ENCODE measurements at places on chromosomes 5 and 9.

DNA sequence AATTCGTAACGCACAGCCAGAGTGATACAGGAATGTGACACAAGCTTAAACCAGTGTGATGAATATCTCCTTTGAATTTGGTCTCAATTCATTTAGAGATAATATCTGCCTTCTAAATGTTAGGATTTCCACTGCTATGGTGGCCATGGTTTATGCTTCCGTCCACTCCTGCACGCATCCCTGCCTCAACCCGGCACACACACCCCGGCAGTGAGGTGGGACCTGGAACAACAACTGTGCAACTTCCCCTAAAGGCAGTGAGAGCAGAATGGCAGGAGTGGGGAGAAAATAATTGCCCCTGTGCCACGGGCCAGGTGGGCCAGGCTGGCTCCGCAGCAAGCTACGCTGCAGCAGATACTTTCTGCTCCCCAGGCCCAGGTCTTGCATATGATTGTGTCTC is 72.6 kb upstream of the CPEB4 start:
- no peak for DNase-seq

- DNase-seq, result no peak
Observed at GRCh38 chr9:38339087-38339486, 53.4 kb upstream of the ALDH1B1 start.

DNA sequence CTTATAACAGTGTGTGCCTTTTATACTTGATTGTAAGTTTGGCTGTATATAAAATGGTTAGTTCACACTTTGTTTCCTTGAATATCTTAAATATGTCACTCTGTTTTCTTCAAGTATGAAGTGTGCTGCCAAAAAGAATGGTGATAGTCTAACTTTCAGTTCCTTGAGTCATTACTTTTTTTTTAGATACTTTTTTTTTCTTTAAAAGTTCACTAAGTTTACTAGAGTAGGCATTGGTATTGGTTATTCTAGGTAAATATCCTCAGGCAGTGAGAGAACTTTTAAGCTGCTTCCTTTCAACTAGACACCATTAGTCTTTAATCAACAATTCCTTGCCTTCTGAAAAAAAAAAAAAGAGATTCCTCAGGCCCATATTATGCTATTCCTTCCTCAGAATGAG is 41.9 kb downstream of the SPEF2 start:
- DNase-seq, result no peak

DNA sequence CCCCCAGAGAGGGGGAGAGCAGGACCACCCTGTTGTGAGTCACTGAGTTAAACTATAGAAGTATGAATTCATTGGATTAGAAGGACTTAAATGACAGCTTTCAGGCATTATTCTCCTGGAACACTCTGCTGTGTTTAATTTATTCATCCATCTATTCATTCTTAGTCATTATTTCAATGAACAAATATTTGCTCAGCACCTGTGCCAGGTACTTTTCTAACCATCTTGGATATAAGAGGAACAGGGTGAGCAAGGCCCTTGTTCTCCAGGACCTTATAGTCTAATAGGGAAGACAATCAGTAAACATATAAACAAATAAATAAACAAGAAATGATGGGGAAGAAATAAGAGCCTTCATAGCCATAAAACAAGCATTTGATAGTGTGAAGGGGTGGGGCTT is 483.9 kb upstream of the BRINP1 start:
- no peak for DNase-seq

GRCh38 chr5:73122875-73123810 is 2.8 kb downstream of the TMEM171 start:
- DNase-seq, result no peak

GRCh38 chr9:22134390-22134789 is 125.3 kb upstream of the CDKN2B start:
- no peak for DNase-seq

DNA sequence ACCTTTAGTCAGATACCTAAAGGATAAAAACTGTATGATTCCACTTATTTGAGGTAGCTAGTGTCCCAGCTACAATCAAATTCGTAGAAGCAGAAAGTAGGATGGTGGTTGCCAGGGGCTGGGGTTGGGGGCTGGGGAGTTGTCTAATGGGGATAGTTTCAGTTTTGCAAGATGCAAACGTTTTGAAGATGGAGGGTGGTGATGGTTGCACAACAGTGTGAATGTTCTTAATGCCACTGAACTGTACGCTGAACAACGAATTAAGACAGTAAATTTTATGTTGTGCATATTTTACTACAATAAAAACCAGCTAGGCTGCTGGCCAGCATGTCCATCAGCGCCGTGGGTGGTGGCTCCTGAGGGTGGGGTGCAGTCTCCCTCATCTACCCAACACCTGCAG is 137.8 kb downstream of the GADD45G start:
- no peak for DNase-seq

DNA sequence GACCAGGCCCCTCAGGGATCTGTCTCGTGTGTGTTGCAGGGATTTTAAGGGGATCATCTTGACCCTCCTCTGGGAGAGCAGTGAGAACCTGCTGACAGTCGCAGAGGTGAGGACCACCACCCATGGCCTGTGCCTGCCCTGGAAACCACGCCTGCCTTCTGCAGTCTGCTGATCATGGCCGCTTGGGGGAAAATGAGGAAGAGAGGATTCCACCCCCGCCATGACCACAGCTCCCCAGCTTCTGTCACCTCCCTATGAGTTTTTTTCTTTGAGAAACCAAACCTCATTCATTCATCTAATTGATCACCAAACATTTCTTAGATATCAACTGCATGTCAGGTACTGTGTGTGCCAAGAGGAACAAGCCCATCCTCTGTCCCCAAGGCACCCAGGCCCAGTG is 46.3 kb upstream of the TDRD7 start:
- DNase-seq, result no peak

- DNase-seq, result no peak
Observed at GRCh38 chr9:114196979-114197622, 41.8 kb downstream of the COL27A1 start.

DNA sequence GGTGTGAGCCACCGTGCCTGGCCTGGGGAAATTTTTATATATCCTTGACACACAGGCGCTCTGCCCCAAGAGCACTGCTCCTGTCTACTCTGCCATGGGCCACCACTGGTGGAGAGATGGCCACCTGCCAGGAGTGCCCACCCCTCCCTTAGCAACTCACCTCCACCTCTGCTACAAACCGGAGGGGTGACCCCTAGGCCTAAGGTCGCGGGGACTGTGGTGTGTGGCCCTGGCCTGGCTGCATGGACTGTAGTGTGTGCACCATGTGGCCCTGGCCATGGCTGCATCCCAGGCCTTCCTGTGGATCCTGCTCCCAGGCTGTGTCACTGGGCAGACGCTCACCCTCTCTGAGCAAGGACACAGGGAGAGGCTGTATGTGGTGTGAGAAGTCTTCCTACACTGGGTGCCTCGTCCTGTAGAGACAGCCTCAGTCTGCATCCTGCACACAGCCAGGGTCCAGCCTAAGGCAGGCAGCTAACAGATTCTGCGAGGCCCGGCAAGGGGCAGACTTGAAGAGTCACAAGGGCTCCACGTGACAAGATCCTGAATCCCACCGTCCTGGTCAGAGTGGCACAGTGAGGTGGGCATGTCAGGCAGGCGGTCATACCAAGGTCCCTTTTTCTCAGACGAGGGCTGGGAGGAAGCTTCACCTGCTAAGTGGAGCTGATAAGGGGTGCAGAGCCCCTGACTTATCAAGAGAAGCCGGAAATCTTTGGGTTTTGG is 10.3 kb downstream of the NINJ1 start:
- DNase-seq, result no peak

DNA sequence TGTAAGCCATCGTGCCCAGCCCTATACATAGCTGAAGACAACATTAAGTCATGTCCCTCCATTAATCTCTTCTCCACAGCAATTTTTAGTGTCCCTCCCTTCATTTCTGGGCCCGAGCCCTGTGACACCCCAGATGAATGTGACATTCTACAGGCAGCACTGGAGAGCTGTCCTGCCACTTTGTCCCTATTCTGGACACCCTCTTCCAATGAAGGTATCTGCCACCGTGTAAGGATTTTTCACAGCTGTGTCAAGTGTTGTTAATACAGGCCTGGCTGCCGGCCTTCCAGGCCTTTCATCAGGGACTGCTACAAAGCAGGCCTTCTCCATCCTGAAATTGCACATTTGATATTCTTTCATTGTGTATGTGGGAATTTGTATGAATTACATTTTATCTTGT is 62.0 kb upstream of the SLC28A3 start:
- DNase-seq, result no peak

DNA sequence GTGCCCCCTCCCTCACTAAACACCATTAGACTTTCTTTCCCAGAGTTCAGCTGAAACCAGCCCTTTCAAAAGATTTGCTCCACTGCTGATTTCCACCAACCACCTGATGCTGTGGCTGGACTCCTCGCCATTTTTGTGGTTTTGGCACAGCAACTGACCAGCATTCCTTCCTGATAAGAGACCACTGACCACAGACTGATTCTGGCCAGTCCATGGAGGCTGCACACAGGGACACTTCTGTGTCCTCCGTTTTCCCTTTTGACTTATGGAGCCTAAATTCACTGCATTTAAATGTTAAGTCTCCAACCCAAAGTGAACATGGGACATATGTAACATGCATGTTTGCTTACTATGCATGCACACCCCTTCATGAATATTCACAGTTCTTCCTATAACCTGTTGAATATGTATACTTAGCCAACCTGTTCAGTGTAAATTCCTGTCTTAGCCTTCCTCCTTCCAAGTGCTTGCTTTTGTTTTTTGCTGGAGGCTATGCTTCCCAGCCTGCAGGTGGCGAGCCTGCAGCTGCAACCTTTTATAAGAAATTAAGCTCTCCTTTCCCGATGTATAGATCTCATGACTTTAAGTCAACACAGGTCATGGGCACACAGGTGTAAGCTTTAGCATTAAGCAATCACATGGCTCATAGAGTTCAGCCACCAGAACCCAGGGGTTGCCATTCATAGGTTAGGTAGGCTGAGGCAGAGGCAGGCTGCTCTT is 78.7 kb downstream of the ACTL7B start:
- DNase-seq, result no peak

DNA sequence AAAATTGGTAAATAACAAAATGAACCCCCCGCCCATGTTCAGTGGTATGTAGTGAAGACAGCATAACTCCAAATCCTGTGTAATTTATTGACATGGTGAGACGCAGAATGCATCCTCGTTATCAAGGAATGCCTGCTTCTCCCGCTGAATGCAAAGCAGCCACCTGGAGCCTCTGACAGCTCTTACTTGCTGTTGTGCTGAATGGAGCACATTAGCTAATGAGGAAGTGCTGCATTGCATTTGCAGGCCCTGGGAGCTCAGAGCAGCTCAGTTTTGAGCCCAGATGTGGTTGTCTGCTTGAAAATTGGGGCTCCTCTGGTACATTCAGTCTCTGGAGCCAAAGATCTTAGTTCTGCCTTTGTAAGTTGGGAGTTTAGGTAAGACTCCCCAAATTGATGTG is 28.9 kb downstream of the PLAC8L1 start:
- no peak for DNase-seq

GRCh38 chr9:76558465-76558864 is 99.5 kb downstream of the GCNT1 start:
- no peak for DNase-seq

DNA sequence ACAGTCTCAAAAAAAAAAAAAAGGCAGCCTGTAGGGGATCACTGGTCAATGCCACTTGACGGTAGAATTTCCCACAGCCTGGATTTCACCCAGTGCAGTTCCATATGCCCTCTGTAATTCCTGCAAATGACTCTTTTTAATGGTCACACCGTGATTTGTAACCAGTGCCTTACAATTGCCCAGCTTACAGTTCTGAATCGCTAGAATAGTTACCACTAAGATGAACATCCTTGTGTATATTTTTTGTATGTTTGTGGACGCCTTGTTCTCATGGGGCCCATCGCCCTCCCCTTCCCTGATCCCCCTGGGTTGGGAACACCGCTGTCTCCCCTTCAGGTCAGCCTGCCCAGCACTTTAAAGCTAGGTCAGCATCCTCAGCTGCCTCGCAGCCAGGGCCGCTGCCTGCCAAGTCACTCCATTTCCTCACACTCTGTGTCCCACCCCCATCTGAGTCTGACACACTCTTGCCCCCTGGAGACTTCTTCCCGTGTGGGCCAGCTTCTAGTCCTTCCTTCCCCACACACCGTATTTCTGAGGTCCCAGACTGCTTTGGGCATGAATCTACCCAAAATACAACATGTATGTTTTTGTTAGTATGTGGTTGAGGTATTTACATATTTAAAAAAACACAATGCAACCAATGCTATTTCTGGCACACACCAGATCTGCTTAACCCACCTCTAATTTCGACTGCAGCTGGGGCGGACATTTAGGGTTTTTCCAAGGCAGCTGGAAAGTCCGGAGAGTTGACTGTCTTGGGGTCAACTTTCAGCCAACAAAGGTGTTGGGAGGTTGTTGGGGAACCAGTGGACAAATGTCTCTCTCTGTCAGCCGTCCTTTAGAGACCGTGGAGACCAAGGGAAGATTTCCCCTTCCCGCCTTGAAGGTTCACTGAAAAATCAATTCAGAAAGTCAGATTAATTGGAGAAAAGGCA is 120.5 kb upstream of the NEK6 start:
- DNase-seq, result no peak

DNA sequence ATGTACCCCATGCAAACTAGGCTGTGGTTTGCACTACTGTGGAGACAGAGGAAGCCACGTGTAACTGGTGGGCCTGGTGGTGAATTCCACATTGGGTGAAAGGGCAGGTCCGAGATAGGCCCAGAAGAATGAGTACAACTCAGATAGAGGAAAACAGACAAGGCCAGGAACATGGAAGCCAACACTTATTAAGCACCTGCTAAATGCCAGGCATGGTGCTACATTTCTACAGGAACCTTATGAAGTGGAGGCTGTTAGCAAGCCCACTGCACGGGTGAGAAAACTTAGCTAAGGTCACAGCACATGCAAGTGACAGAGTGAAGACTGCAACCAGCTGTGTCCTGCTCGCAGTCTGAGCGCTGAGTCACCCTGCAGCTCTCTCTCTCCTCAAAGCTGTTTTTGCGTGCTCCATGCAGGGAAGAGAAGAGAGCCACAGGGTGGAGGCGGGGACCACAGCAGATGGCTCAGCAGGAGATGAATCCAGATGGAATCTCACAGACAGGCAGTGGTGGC is 65.5 kb upstream of the SPTLC1 start:
- no peak for DNase-seq

GRCh38 chr9:967903-968641 is 8.4 kb upstream of the DMRT3 start:
- no peak for DNase-seq

DNA sequence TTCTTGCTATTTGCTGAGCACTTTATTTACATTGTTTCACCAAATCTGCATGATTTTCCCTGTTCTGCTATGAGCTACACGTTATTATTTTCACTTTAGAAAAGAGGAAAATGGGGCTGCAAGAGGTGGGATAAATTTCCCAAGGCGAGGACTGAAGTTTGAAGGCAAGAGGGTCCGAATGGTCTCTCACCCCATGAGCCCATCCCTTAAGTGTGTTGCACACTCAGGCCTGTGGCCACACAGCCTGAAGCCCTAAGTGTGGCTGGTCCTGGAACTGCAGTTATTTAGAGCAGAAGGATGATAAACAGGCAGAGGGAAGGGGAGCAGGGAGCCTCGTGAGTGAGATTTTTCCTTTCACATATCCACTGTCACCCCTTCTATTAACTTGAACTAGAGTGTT is 7.8 kb downstream of the PDE8B start:
- no peak for DNase-seq

GRCh38 chr5:179212870-179213269 is 132.4 kb downstream of the ADAMTS2 start:
- DNase-seq, result no peak

Measured in NCI-H2081 treated with DMSO at 0.1 percent for 48 hours (cell line).